ENCODE measurements at places on chromosomes 1 and 21. TPM values are rescaled to one million over a fixed set of nuclear protein-coding genes. Genes with fewer than 3 reads are reported as not detected.
A peak's percentile ranks its signal among the peaks of the same experiment; 100 is the strongest.

- H3K4me3 ChIP-seq = no peak overlapping the region
- H3K27ac ChIP-seq = no peak overlapping the region
- peaks cover 12% of the 10 kb centered on the region for H3K4me1 ChIP-seq
- H3K36me3 ChIP-seq = no peaks in the 10 kb centered on the region
- no peaks in the 10 kb centered on the region for H3K27me3 ChIP-seq
These were observed 33.2 kb downstream of the RHOU start for GRCh38 chr1:228768355-228769000.

DNA sequence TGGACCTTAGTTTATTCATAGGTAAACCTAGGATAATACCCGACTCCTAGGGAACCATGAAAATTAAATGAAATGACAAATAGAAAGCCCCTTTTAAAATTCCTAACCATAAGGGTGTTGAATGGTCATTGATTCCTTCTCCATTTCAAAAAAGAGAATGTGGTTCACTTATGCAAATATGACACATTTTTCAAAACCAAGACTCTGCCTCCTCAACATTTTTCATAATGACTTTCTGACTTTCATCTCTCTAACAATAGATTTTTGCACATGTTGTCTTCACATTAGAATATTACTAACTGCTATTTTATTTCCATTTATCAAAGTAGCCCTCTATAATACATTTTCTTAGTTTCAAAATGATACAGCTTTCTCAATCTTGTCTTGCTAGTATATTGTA lies 169.1 kb downstream of the NTNG1 start:
- H3K36me3 ChIP-seq = no peaks in the 10 kb centered on the region
- H3K4me3 ChIP-seq = no peak overlapping the region
- DNase-seq = no peak
- no peaks in the 10 kb centered on the region for H3K4me1 ChIP-seq
- no peak overlapping the region for H3K27ac ChIP-seq
- H3K27me3 ChIP-seq = peaks cover 2% of the 10 kb centered on the region

- peaks cover 5% of the 10 kb centered on the region for H3K27me3 ChIP-seq
- no peak overlapping the region for H3K27ac ChIP-seq
- H3K4me3 ChIP-seq = no peak overlapping the region
- no peak for DNase-seq
- no peaks in the 10 kb centered on the region for H3K4me1 ChIP-seq
These were observed 99.0 kb downstream of the KCNJ6 start for GRCh38 chr21:37817242-37817641.

- peaks cover 3% of the 10 kb centered on the region for H3K36me3 ChIP-seq
- H3K27ac ChIP-seq = no peak overlapping the region
- peaks cover 20% of the 10 kb centered on the region for H3K4me1 ChIP-seq
- H3K4me3 ChIP-seq = no peak overlapping the region
These were observed 72.1 kb downstream of the RERE start for GRCh38 chr1:8745346-8745745.

DNA sequence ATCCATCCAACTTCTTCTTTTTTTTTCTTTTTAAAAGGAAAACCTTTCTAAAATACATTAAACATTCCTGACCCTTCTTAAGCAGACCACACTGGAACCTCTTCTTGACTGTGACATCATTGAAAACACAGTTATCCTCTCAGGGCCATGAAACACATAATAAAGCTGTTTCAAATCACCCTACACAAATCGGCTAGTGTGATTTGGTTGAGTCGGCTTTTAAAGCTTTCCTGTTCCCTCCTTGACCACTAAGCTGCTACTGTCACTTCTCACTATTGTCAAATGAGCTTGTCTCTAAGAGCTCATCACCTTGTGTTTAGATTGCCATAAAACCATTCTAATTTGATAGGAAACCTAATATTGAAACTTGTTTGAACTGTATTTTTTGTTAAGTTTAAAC lies 5.9 kb downstream of the USP24 start:
- no peaks in the 10 kb centered on the region for H3K27me3 ChIP-seq
- peaks cover 15% of the 10 kb centered on the region for H3K36me3 ChIP-seq
- H3K4me3 ChIP-seq = no peak overlapping the region
- peaks cover 63% of the 10 kb centered on the region for H3K4me1 ChIP-seq
- peak overlapping the region; percentile 33 for H3K27ac ChIP-seq

GRCh38 chr1:220182656-220183055 lies 88.7 kb downstream of the IARS2 start:
- peaks cover 29% of the 10 kb centered on the region for H3K36me3 ChIP-seq
- H3K4me1 ChIP-seq = no peaks in the 10 kb centered on the region
- no peak overlapping the region for H3K4me3 ChIP-seq

- H3K27ac ChIP-seq = no peak overlapping the region
- no peaks in the 10 kb centered on the region for H3K36me3 ChIP-seq
- H3K27me3 ChIP-seq = no peaks in the 10 kb centered on the region
- no peak overlapping the region for H3K4me3 ChIP-seq
- H3K4me1 ChIP-seq = no peaks in the 10 kb centered on the region
- no peak for DNase-seq
These were observed 74.3 kb upstream of the SIPA1L2 start for GRCh38 chr1:232704256-232704655.

DNA sequence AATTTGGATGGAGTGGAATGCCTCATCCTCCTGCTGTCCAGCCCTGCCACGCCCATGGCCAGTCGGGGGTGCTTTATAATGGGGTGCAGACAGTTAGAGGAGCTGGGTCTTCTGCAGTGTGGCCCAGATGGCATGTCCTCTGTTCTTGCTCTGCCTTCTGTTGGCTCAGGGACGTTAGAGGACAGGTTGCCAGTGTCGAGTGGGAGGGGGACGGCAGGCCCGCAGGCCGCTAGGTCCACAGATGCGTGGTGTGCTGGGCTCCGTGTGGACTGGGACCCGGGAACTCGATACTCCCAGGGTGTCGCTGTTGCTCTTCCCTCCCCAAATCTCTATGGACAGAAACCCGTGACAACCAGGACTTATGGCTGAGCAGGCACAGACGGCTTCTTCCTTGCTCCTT lies 33.3 kb downstream of the SIM2 start:
- H3K4me1 ChIP-seq = no peaks in the 10 kb centered on the region
- no peak overlapping the region for H3K4me3 ChIP-seq
- H3K27ac ChIP-seq = no peak overlapping the region
- H3K27me3 ChIP-seq = peaks cover 10% of the 10 kb centered on the region
- no peak for DNase-seq

Gene AGTRAP
- 20.3 TPM for total RNA-seq

Gene AVPR1B
- total RNA-seq = not detected

Gene CHD5
- 0.27 TPM for total RNA-seq

Gene P3R3URF
- total RNA-seq = not detected
